CD4-positive, alpha-beta memory T cell (primary cell): ENCODE measurements at places on chromosomes 16 and 17. TPM values are rescaled to one million over a fixed set of nuclear protein-coding genes. Genes with fewer than 3 reads are reported as not detected.

The KRTAP29-1 gene
- total RNA-seq = not detected

The FLOT2 gene
- total RNA-seq = 216 TPM

The FAM83G gene
- 13.8 TPM for total RNA-seq

The TSNAXIP1 gene
- 0.64 TPM for total RNA-seq

The TXNDC17 gene
- total RNA-seq = 17.0 TPM
